ENCODE measurements at places on chromosomes 1 and 21.

DNA sequence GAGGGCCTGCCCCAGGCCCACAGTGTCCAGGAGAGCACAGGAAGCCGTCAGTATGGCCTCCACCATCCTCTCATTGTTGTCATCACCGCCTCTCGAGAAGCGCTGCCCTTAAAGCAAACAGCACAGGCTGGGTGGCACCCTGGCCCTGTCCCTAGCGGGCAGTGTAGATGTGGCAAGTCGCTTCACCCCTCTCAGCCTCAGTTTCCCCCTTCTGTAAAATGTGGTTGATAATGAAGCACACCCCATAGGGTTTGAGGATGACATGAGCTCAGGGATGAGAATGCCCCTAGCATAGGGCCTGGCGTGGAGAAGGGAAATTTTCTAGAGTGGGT lies 13.4 kb downstream of the PLA2G2F start:
- DNase-seq: no peak

GRCh38 chr1:165623624-165624023 lies 7.4 kb upstream of the MGST3 start:
- DNase-seq: no peak

DNA sequence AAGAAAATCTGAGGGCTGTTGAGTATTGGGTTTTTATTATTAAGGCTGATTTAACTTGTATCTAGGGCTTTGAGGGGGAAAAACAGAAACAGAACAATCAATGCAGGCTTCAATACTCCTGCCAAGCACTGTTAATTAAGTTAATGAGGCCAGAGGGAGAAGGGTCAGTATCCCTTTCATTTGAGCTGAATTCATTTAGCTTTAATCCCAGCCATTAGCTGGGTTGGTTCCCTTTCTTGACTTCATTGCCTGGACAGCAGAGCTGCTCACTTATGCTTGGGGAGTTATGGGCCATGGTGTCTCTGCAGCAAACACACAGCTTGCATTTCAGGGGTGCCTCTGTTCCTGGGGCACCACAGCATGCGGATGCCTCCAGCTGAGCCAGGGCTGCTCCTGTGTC lies 16.3 kb downstream of the TLR5 start:
- DNase-seq: no peak

DNA sequence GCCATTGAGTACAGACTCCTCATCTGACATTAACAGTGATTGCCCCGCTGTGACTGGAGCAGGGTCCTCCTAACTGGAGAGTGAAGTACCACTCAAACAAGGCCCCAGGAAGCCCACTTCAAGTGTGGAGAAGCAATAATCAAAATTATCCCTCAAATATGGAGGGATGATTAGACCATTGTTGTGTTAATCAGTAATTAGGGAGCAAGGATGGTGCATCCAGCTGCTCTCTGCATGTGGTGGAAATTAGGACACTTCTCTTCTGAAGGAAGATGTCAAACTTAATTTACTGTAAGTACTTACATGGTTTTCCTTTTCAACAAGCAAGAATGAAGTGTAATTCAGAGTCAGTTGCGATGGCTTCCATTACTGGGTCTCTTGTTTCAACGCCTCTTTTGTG lies 3.4 kb upstream of the ZP4 start:
- no peak for DNase-seq

GRCh38 chr1:110241516-110241915 lies 31.4 kb downstream of the KCNC4 start:
- DNase-seq: no peak
